ENCODE measurements at places on chromosomes 1 and 21.

DNA sequence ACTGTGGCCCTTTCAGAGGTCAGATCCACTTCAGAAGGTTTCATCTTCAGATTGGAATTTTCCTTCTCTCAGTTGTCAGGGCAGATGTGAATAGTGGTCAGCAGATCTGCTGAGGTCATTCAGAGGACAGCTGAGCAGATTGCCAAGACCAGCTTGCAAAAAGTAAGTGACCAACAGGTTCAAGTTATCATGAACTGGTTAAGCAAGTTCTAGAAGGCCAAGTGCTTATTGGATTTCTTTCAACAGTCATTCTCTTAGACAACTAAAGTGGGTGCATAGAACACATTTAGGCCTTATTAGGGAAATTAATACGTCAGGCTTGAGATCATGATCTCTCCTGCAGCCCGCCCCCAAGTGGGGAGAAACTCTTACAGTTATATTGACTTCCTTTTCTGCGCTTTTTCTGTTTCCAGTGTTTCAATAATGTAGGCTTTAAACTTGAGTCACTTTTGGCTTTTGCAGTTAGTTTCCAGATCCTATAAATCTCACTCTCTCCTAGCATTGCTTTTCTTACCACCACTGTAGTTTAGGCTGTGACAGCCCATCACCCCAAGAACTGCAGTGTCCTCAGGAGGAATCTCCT, 96.4 kb downstream of the C1orf21 start:
- DNase-seq: no peak

DNA sequence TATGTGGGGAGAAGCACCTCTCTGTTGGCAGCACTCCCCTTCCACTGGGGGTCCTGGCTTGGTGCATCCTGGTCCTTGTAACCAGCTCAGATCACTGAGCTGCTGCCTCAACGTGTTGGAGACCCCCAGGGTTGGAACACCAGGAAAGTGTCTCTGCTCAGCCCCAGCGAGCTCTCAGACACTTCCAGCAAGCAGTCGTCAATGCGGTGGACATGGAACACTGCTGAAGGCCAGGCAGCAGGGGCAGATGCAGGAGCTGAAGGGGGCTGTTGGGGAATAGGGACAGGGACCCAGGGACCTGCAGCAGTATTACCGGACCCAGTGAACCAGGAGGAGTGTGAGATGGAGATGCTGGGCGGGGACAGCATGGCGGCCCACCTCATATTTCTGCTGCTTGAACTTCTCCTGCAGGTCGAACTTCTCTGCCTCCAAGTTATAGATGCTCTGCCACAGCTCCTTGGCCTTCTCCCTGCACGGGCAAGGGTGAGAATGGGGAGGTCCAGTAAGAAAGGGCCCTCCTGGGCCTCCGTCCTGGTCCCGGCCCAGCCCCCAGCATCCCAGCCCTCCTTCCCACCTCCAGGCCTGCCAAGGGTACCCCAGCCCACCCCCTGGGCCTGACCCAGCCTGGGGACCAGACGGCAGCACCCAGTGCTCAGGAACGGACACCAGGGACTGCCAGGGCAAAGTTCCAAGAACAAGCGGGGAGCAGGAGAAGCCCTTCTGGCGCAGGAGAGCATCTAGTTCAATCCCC, 16.4 kb downstream of the TNNT2 start:
- no peak for DNase-seq

- DNase-seq: no peak
Measured at GRCh38 chr1:173187671-173188237, 19.4 kb downstream of the TNFSF4 start.

GRCh38 chr1:235910357-235911299, 43.9 kb upstream of the LYST start:
- no peak for DNase-seq

- no peak for DNase-seq
Measured at GRCh38 chr1:224640018-224640417, 23.9 kb downstream of the CNIH3 start.

DNA sequence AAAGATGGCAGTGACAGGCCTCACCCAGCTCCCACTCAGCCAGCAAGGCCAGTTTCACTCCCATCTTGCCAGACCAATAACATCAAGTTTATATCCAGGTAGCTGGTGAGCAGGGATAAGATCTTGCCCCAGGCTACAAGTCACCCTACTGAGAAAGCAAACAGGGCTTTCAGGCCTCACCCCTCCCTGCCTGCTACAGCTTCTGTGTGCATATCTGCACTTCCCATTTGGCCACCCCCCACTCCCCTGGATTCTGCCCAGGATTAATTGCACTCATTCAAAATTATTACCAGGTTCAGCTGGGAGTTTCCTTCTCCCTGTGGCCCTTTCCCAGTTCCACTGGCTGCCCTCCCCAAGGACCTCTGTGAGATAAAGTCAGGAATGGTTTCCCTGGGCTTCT, 352.1 kb downstream of the TBX15 start:
- DNase-seq: no peak

DNA sequence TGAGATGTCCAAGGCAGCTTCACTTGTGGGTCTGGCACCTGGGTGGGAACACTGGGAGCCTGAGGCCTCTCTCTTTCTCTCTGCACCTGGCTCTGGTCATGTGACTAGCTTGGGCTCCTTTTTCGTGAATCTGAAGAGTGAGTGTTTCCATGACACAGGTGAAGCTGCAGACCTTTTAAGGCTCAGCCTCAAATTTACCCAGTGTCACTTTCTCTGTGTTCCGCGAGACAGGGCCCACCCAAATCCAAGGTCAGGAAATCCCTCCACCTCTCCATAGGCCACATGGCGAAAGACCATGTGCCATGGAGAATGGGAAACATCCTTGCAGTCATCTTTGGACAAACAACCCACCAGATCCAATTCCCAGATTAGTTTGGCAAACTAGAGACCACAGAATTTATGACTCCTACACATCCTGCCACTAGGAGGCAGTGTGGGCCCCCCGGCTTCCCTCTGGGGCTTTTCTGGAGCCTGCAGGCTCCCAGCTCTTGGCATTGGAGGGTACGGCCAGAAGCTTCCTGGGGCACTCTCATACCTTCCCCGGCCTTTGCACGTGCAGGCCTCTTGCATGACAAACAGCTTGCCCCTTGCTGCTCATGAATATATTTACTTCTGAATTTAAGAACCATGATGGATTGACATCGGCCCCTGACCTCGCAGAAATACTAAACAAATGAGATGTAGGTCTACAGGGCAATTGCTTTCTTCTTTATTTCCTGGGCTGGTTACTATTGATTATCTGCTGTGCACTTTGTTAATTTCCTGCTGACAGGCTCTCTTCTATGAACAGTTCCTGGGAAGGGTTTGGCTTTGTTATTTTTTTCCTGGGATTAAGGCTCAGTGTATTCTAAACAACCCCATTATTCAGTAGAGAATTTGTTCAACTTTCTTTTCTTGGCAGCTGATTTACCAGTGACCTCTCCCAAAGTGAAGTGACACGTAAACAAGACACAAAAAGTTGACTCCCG, 180.7 kb downstream of the KAZN start:
- DNase-seq: no peak

DNA sequence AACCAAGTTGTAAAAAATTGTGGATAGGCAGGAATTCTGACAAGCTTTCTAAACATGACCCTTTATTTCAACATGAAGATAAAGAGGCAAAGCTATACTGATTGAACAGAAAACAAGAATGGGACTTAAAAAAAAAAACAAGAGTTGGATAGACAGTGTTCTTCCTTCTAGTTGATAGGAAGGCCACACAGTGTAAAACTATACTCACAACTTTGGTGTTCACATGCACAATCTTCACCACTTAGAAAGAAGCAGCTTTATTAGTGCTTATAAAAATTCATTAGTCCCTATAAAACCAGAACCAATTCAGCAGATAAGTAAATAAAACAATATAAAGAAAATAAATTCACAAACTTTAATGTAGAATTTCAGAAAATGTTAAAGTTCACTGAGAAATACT, 101.8 kb downstream of the AKT3 start:
- DNase-seq: no peak

DNA sequence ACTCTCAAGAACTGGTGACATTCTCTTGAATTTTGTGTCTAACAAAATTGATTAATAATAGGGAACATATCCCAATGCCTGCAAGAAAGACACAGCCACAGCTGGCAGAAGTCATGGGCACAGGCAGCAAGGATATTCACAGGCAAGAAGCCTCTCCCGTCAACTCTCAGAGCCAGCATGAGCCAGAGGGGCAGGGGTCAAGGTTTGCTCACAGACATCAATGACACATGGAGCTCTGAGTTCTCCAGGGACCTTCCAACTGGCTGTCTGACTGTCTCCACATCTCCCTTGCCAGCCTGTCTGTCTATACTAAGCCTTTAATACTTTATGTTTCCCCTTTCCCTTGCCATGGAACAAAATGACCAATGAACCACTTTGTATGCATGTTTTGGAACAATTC, 101.5 kb upstream of the RAB4A start:
- DNase-seq: no peak

GRCh38 chr1:31348449-31348848, 24.4 kb downstream of the FABP3 start:
- DNase-seq: no peak

DNA sequence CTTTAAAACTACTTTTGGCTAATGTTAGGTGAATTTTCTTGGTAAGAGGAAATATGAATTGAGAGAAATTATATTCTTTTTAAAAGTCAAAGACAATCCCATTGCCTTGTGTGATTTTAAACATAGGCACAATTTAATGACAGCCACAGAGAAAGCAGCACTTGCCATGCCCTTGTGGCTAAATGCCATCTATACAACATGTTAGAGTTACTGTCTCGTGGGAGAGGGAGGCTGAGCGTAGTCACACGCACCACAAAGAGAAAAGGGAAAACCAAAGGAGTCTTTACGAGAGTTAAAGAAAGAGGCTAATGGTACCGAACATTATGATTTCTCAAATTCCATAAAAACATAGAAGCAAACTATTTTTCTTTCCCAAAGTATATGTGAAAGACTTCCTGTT, 537.9 kb downstream of the PTPRC start:
- no peak for DNase-seq

DNA sequence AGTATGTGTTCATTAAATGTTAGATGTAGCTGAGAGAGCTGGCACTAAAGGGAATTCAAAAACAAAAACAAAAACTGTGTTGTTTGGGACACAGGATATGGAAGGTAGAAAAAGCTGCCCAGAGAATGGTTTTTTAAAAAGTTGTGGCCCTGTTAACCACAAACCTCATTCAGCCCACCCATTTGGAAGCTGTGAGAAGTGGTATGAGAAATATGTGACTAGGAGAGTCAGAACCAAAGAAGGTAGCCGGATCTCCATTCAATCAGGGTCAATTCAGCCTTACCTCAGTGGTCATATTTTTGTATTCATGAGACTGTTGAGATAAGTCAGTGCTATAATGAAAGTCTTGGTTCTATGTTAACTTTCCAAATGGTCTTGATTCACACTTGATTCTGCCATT, 29.8 kb upstream of the CACYBP start:
- no peak for DNase-seq

Measured in activated CD4-positive, CD25-positive, alpha-beta regulatory T cell (primary cell).